H9 (cell line): ENCODE measurements at places on chromosomes 6 and 20. TPM values are rescaled to one million over a fixed set of nuclear protein-coding genes. Genes with fewer than 3 reads are reported as not detected.

ALDH5A1 gene
- 5.2 and 5.4 TPM in 2 replicates for total RNA-seq

MOCS3 gene
- total RNA-seq: 8.8 and 9.0 TPM in 2 replicates

DNA sequence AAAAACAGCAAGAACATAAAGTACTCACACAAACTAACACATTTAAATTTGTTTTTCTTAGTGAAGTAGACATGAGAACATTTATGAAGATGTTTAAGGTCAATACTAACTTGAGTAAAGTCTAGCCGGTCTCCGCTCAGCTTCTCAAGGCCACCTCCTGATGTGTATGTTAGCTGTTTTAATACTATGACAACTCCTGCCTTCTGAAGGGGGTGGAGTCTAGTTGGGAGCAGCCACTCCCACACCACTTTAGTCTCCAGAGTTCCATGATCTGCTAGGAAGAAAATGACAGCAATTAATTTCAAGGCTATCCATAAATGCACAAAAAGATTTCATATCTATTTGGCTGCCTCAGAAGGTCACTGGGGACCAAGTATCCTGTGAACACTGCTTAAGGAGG is at the start of gene GSTA3:
Gene GSTA3, minus strand, starts transcription at position 168 of the 400 bp plus-strand sequence. CDS start 3,864 bp downstream, outside the sequence.
- H3K36me3 ChIP-seq: peaks cover 3% of the 10 kb centered on the region; the same call in 1 of the 3 replicates
- no peak for DNase-seq
- no peaks in the 10 kb centered on the region for H3K4me1 ChIP-seq
- H3K27me3 ChIP-seq: no peaks in the 10 kb centered on the region

SLC22A1 gene
- 0.39 and 0.50 TPM in 2 replicates for total RNA-seq

- no peaks in the 10 kb centered on the region for H3K27me3 ChIP-seq
- no peak for DNase-seq
These were observed 45.7 kb downstream of the RAMACL start for GRCh38 chr6:166540631-166541331.

- DNase-seq: no peak
- no peaks in the 10 kb centered on the region for H3K27me3 ChIP-seq
- H3K27ac ChIP-seq: no peak overlapping the region
- no peaks in the 10 kb centered on the region for H3K36me3 ChIP-seq
- H3K4me1 ChIP-seq: no peaks in the 10 kb centered on the region
These were observed 73.3 kb downstream of the BMP7 start for GRCh38 chr20:57193094-57193493.

TBX18 gene
- total RNA-seq: 0.02 TPM in 1 of 2 replicates, not detected in the other

DNA sequence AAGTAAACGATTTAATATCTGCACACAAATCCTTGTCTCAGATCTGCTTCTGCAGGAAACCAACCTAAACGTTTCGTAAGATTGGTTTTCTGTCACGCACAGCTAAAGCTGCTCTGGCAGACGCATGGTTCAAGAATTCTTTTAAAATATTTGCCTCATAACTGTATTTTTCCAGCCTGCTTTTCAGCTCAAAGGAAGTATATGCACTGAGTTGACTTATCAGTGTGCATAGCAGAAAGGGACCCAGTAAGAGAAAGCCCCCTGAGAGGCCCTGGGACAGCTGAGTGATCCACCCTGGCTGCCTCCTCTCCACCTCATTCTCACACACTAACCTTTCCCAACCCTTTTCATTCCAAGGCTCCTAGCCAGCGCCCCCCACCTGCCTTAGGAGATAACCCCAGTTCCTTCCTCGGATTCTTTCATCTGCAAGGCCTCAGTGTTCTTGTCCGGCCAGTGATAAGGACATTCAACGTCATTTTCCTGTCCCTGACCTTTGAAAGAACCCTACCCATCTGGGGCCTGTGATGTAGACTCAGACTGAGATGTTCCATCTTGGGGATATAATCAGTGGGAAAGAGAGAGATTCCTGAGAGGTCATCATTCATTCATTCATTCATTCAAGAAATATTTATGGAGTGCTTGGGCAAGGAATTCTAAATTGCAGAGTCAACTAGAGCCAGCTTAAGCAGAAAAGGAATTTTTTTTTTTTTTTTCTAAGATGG is 22.4 kb upstream of the SLC9A8 start:
- no peaks in the 10 kb centered on the region for H3K4me1 ChIP-seq
- DNase-seq: no peak
- no peak overlapping the region for H3K4me3 ChIP-seq
- no peaks in the 10 kb centered on the region for H3K27me3 ChIP-seq
- H3K27ac ChIP-seq: no peak overlapping the region
- no peaks in the 10 kb centered on the region for H3K36me3 ChIP-seq

DNA sequence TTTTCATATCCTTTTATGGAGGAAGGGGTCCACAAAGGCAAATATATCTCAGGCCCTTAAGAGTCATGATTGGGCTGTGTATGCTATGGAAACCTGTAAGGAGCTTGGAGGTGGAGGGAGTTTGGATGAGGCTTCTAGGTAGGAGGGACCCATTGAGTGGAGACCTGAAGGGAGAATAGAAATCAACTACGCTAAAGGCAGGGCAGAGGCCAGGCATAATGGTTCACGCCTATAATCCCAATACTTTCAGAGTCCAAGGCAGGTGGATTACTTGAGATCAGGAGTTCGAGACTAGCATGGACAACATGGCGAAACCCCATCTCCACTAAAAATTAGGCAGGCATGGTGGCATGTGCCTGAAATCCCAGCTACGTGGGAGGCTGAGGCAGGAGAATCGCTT is 34.4 kb upstream of the ZNF217 start:
- no peak overlapping the region for H3K27ac ChIP-seq
- no peaks in the 10 kb centered on the region for H3K27me3 ChIP-seq
- no peaks in the 10 kb centered on the region; the same call in 1 of the 2 replicates for H3K4me1 ChIP-seq
- no peaks in the 10 kb centered on the region for H3K36me3 ChIP-seq

GRCh38 chr6:30396833-30397479 is 52.0 kb downstream of the RPP21 start:
- no peaks in the 10 kb centered on the region for H3K36me3 ChIP-seq
- H3K27ac ChIP-seq: no peak overlapping the region
- H3K4me1 ChIP-seq: no peaks in the 10 kb centered on the region
- no peaks in the 10 kb centered on the region for H3K27me3 ChIP-seq
- DNase-seq: peak; percentile 92

- H3K36me3 ChIP-seq: peaks cover 3% of the 10 kb centered on the region; the same call in 1 of the 2 replicates
- H3K27me3 ChIP-seq: no peaks in the 10 kb centered on the region
- H3K4me3 ChIP-seq: no peak overlapping the region
- DNase-seq: no peak
- H3K4me1 ChIP-seq: no peaks in the 10 kb centered on the region; the same call in 1 of the 2 replicates
These were observed 28.3 kb downstream of the SERPINB6 start for GRCh38 chr6:2942914-2943563.

POM121L2 gene
- total RNA-seq: not detected in 2 replicates

AGPAT4 gene
- 19.5 and 22.0 TPM in 2 replicates for total RNA-seq

ADGRF4 gene
- not detected in 2 replicates for total RNA-seq

DNA sequence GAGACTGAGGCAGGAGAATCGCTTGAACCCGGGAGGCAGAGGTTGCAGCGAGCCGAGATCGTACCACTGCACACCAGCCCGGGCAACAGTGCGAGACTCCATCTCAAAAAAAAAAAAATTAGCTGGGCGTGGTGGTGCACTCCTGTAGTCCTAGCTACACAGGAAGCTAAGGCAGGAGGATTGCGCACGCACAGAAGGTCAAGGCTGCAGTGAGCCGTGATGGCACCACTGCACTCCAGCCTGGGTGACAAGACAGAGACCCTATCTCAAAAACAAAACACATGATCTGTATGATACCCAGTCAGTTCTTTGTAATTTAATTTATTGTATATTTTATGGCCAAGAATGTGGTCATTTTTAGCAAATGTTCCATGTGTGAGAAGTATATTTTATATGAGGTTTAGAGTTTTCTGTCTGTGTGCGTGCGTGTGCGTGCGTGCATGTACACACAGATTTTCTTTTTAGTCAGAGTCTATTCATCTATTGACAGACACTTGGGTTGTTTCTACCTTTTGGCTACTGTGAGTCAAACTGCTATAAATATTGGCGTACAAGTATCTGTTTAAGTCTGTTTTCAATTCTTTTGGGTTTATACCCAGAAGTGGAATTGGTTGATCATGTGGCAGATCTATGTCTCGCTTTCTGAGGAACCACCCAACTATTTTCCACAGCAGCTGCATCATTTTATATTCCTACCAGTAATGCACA is 22.2 kb upstream of the MYL9 start:
- H3K27ac ChIP-seq: no peak overlapping the region
- DNase-seq: no peak
- H3K27me3 ChIP-seq: no peaks in the 10 kb centered on the region
- H3K36me3 ChIP-seq: peaks cover 27% of the 10 kb centered on the region
- no peaks in the 10 kb centered on the region for H3K4me1 ChIP-seq

LAMA2 gene
- 3.7 and 4.2 TPM in 2 replicates for total RNA-seq

- no peaks in the 10 kb centered on the region for H3K27me3 ChIP-seq
- H3K4me1 ChIP-seq: peaks cover 7% of the 10 kb centered on the region; the same call in 1 of the 2 replicates
These were observed at the start of gene TMEM181 for GRCh38 chr6:158559895-158560835. Gene TMEM181 (plus strand): TSS chr6:158560091. CDS start chr6:158560225, 134 bp downstream.

DNA sequence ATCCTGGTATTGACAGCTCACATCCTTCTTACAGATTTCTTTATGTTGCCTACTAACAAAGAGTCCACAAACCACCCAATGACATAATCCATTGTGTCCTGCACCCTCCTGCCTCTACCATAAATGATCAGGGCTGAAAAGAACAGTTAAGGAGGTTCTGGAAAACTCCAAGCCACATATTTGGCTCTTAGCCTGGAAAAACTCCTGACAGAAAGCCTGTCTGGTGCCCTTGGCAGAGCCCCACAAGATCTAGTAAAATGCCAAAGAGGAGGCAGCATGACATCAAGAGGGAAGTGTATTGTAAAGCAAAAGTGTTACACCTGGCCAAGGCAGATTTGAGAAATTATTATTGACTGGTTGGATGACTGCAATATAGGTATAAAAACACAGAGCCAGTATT is 126.4 kb upstream of the VGLL2 start:
- H3K27ac ChIP-seq: no peak overlapping the region
- H3K4me1 ChIP-seq: 0 out of 2 replicates have a peak, but pooled peaks cover 6% of the 10 kb centered on the region
- H3K4me3 ChIP-seq: no peak overlapping the region
- no peaks in the 10 kb centered on the region for H3K27me3 ChIP-seq
- H3K36me3 ChIP-seq: no peaks in the 10 kb centered on the region

ISM1 gene
- total RNA-seq: 0.20 and 0.24 TPM in 2 replicates

DNA sequence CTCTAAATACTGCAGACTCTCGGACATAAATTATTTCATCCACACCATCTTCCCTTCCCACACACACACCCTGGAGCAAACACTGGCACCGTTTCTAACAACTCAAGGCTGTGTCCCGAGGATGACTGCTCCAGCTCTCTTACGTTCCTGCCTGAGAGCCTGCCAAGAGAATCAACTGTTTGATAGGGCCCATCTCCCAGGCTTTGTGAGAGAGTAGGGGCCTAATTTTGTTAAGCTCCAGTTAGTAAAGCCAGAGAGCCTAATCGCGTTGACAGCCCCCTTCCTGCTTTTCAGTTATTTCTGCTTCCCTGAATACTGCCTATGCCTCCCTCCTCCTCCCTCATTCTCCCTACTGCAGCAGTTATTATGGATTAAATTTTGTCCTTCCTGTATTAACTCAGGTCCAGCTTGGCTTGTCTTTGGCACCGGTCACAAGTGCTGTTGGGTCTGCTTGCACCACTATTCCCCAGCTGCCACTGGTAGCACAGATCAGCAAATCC is 118.1 kb upstream of the TMEM181 start:
- no peak overlapping the region for H3K27ac ChIP-seq
- H3K4me3 ChIP-seq: no peak overlapping the region
- no peak for DNase-seq
- H3K36me3 ChIP-seq: peaks cover 9% of the 10 kb centered on the region; the same call in 1 of the 2 replicates
- H3K27me3 ChIP-seq: no peaks in the 10 kb centered on the region
- no peaks in the 10 kb centered on the region for H3K4me1 ChIP-seq
